ENCODE measurements at places on chromosomes 1 and 21.

DNA sequence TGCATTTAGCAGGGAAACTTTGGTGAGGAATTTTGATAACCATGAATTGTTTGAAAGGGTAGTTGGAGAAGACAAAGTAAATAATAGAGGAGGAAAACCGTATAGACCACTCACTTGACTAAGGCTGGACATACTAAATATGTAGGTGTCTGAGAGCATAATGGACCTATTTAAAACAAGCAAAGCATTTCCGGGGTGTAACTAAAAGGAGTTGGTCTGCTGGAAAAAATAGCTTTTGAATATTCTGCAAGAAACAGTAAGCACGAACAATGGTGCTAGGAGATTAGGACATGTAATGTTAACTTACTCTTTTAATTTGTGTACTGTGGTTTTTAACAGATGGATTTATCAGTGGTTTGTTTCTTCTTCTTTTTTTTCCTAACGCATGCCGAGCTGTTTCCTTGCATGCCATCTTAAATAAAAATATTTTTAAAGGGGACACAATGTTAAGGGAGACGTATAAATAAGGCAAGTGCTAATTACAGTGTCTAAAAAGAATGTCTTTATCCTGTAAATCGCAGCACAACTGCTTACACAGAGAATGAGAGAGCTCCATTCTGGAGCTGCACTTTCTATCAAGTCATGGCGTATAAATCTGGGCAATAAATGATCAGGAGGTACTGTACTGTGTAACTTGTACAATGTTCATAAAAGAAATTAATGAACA, 492.1 kb downstream of the LMO4 start:
- no peak for DNase-seq

GRCh38 chr1:109919303-109919702, 8.7 kb downstream of the CSF1 start:
- no peak for DNase-seq

GRCh38 chr1:169106921-169107602, 572 bp downstream of the ATP1B1 start:
- no peak for DNase-seq

- DNase-seq = no peak
Measured at GRCh38 chr1:153750026-153750995, 22.5 kb downstream of the INTS3 start.

GRCh38 chr1:177209357-177209756, 38.6 kb downstream of the BRINP2 start:
- no peak for DNase-seq

DNA sequence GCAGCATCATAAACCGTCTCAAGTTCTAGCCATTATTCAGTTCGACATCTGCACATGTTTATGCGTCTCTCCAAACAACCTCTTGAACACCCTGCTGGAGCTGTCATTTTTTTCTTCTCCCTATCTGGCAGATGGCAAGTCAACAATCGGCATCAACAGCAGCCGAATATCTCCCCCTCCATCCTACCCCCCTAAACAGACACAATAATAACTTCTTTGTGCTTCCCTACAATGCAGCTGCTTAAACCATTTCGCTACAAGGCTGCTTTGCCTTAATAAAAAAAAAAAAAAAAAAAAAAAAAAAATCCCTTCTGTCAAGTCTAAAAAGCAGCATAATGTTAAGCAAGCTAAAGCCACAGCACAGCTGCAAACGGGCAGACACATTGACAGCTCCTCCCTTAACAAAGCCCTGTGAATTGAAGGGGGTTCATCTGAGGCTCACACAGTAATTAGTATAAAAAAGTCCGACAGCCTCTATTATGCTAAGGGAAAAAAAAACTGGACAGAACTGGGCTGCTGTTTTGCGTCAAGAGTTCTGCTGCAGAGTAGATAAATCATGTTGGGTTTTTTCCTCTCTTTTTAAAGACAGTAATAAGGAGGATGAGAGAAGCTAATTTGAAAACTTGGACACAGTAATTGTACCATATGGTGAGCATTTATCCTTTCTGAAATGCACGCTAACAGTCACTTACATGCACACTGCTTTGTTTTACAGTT, 136.4 kb downstream of the AKT3 start:
- DNase-seq = no peak

GRCh38 chr1:15476927-15477326, 1.0 kb downstream of the CELA2B start:
- DNase-seq = no peak

GRCh38 chr21:16181018-16181417, 451.2 kb downstream of the USP25 start:
- DNase-seq = no peak

GRCh38 chr21:46295996-46296752, 10.0 kb downstream of the YBEY start:
- peak; percentile 69 for DNase-seq

GRCh38 chr1:201634261-201634660, 95.3 kb downstream of the NAV1 start:
- no peak for DNase-seq

GRCh38 chr1:101044749-101045148, 19.2 kb upstream of the DPH5 start:
- DNase-seq = no peak

- no peak for DNase-seq
Measured at GRCh38 chr21:35229290-35229689, 180.2 kb upstream of the RUNX1 start.

DNA sequence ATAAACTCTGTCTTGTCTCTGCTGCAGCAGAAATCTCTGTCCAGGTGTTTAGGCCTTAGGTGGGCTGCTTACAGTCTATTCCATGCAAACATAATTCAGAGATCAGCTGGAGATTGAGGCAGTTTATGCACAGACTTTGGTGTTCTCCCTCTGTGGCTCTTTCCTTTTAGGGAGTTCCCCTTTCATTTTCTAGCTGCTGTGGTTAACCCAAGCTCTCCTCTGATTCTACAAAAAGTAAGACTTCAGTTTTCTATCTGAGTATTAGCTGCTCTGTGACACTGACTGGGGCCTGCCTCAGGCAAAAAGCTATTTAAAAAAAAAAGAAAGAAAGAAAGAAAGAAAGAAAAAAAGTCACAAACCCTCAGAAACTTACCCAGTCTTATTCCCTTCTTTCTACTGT, 211.1 kb downstream of the CAMTA1 start:
- no peak for DNase-seq

GRCh38 chr1:15225461-15225860, 21.6 kb upstream of the FHAD1 start:
- DNase-seq = no peak

DNA sequence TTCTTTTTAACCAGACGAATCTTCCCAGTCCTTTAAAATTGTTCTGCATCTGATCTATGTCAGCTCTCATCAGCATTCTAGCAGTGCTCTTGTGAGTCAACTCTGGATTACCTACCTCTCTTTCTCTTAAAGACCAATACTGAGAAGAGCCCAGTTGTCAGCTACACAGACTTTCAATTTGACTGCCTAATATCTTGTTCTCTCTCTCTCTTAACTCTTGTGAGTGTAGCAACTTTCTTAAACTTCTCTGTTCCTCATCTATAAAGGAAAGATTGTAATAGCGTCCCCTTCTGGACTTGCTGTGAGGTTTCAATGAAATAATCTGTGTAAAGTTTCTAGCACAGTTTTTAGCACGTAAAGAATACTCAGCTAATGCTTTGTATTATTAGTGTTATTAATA, 499.3 kb upstream of the ADAMTS5 start:
- DNase-seq = no peak

- DNase-seq = no peak
Measured at GRCh38 chr1:75172556-75172955, 38.4 kb downstream of the LHX8 start.

GRCh38 chr1:33400153-33400911, 30.6 kb downstream of the PHC2 start:
- DNase-seq = no peak

- no peak for DNase-seq
Measured at GRCh38 chr1:44642925-44643324, 31.4 kb downstream of the TMEM53 start.

GRCh38 chr1:247467129-247467528, 9.2 kb upstream of the OR2B11 start:
- no peak for DNase-seq

- no peak for DNase-seq
Measured at GRCh38 chr1:31745946-31746670, 18.0 kb downstream of the ADGRB2 start.

DNA sequence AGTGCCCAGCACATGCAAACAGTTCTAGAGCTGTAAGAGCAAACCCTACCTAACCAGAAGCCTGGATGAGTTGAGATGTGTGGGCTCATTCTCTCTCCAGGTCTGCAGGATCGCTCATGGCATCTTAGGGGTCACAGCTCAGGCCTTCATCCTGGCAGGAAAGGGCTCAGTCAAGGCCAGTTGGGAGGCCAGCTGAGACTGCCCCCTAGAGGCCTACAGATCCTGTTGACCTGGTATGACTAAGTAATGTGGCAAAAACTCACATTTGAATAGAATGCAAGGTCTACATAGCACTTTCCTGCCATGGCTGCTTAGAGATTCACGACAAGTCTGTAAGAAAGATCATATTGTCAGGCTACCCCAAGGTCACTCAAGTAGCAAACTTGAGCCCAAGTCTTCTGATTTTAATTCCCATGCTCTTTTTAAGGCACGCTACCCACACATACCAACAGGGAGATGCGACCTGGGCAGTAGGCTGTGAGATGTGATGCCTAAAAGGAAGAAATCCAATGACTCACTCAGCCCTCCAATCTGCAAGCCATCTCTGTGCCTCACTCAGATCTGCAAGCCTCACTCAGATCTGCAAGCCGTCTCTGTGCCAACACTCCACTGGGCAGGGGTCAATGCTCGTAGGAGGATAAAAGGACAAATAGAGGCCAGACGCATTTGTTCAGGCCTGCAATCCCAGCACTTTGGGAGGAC, 5.1 kb upstream of the CAPN8 start:
- no peak for DNase-seq

DNA sequence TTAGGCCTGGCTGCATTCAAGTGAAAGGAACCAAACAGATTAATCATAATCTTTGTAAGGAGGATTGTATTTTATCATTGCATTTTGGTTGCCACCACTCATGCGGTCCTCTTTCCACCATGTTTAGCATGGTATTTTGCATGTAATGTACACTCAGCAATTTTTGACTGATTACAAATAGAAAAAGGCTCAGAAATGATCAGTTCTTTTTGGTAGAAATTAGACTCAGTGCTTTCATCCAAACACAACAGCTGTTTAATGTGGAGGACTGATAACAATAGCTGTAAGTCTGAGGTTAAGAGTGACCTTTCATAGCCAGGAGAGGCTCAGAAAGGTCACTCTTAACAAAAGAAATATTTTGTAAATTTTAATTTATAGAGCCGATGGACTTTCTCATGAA, 25.3 kb upstream of the DPH5 start:
- no peak for DNase-seq

GRCh38 chr1:230084408-230085177, 17.6 kb downstream of the GALNT2 start:
- no peak for DNase-seq

DNA sequence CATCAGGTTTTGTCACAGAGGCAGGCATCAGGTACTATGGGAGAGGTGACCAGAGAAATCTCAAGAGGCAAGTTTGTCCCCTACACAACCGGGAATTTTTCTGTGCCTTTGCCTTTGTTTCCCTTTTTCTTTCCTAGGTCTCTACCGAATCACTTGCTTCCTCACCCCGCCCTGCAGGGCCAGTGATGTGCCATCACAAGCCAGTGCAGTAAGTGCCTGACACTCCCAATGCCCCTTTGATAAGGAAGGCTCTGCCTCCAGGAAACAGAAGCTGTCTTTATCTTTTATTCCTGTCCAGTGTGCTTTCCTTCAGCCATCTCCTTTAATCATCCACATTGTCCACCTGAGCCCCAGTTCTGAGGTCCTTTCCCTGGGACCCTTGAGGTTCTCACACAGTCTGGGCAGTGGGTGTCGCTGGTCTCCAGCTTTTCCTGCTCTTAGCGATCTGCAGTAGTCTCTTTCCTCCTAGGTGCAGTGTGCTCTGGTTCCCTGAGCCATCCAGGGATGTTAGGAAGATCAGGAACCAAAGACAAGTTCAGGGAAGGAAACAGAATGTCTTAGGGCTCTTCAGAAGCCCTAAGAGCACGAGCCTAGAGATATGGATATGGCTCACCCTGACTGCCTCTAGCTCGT, 36.6 kb downstream of the GJA5 start:
- peak; percentile 26 for DNase-seq

DNA sequence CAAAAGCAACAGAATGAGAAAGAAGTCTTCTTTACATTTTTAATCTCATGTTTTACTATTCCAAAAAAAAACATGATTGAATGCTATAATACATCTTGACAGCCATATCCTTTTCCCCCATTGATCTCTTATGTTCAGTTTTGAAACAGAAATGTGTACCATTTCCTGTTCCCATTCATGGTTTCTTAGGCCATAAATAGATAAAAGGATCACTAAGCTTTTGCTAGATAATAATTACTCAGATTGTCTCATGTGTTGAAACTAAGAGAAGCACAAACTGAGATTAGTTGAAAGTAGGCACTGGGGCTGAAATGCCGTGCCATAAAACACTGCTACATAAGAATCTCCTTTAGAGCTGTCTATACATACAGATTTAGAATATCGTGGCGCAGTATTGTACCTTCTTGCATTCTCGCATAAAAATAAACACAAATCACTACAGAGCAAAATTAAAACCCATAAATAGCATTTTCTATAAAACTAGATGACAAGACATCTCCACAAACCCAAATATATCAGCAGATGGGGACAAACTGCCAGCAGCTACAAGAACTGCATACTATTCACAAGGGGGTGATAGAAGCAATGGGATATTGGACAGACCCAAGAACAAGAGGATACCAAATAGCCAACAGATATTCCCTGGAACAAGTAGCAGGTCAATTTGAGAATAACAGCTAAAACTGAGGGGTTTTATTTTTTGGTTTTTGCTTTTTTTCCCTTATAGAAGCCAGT, 405.3 kb upstream of the PRMT6 start:
- no peak for DNase-seq

GRCh38 chr1:47713975-47714767, 276.3 kb downstream of the FOXD2 start:
- DNase-seq = no peak

GRCh38 chr1:154386643-154387352, 18.3 kb upstream of the IL6R start:
- peak; percentile 75 for DNase-seq

DNA sequence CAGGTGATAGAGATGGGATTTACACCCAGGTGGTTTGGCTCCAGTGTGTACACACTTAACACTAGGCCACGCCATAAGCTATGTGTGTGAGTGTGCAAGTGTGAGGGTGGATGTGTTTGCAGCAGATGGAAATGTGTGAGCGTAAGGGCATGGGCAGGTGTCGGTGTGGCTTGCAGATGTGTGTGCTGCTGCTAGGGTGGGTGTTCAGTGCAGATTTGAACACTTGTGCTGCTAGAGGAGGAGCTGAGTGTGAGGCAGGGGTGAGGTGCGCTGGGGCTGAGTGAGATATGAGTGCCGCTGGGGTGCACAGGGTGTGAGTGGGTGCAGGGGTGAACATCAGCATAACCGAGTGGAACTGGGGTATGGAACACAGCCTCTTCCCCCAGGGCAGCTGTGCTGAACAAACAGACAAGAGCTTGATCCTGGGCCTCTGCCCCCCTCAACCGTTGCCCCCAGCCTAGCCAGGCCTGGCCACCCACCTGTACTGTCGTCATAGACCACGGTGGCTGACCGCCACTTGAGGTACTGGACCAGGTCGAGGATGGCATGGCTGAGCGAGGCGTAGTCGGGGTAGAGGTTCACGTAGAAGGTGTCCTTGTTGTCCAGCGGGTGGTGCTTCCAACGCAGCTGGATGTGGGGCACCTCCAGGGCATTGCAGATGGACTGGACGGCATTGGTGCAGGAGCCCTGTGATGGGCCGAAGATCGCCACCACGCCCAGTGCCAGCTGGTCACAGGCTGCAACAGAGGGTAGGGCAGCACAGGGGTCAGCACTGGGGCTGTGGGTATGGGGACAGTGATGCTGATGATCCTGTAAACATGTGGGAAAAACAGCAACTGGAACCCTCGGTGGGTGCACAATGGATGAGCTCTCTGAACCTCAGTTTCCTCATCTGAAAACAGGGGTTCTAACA, 153.9 kb downstream of the GRIK3 start:
- DNase-seq = no peak

Data from CD4-positive, alpha-beta T cell treated with Interleukin-4 for 1 hour (primary cell).